HT-29 (cell line): ENCODE measurements at places on chromosomes 1 and 21.

GRCh38 chr1:100860397-100860991 lies 34.1 kb downstream of the EXTL2 start:
- DNase-seq, result no peak

DNA sequence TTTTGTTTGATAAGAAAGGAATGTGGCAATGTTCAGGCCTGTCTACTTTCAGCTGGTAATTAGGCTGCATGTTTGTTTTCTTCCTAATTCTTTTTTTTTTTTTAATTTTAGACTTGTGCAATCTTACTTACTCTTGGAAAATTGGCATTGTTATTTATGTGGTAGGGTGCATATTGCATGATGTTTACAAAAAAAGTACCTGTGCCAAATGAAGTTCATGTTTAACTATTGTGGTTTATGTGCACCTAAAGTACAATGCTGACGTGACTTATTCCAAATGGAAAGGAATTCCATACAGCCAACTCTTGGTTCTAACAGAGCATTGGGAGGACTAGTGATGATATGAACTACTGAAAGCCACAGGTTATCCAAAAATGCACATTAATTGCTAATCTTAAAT lies 51.0 kb downstream of the KCNK2 start:
- no peak for DNase-seq

GRCh38 chr1:214029796-214030195 lies 42.0 kb downstream of the PROX1 start:
- DNase-seq, result no peak

- no peak for DNase-seq
These were observed 233.3 kb downstream of the KCNJ6 start for GRCh38 chr21:37682966-37683365.
